NCI-H2081 (cell line): ENCODE measurements at places on chromosomes 6 and 20.

DNA sequence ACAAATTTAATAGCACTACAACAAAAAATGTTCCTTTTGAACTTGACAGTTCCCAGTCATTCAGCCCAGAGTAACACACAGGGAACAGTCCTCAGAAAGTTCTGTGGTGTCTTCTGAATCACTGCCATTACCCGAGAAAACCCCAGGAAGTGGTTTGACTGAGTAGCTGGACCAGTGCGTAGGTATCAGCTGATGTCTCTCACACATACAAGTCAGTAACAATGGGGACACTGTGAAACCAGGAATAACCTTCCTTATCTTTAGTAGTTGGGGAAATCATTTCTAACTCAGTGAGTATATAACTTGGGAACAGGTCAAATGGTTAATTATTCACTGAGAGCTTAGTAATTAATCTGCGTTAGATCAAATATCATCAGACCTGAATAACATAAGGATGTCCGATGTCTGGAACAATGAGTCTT lies 73.1 kb downstream of the HIVEP2 start:
- no peak for DNase-seq

- DNase-seq: no peak
These were observed 90.3 kb downstream of the FOXF2 start for GRCh38 chr6:1479601-1480221.

GRCh38 chr6:1029141-1029540 lies 282.8 kb upstream of the FOXQ1 start:
- DNase-seq: no peak

- no peak for DNase-seq
These were observed 85.4 kb upstream of the NXT1 start for GRCh38 chr20:23265226-23265625.

- DNase-seq: no peak
These were observed 53.6 kb upstream of the CST7 start for GRCh38 chr20:24895431-24895830.

DNA sequence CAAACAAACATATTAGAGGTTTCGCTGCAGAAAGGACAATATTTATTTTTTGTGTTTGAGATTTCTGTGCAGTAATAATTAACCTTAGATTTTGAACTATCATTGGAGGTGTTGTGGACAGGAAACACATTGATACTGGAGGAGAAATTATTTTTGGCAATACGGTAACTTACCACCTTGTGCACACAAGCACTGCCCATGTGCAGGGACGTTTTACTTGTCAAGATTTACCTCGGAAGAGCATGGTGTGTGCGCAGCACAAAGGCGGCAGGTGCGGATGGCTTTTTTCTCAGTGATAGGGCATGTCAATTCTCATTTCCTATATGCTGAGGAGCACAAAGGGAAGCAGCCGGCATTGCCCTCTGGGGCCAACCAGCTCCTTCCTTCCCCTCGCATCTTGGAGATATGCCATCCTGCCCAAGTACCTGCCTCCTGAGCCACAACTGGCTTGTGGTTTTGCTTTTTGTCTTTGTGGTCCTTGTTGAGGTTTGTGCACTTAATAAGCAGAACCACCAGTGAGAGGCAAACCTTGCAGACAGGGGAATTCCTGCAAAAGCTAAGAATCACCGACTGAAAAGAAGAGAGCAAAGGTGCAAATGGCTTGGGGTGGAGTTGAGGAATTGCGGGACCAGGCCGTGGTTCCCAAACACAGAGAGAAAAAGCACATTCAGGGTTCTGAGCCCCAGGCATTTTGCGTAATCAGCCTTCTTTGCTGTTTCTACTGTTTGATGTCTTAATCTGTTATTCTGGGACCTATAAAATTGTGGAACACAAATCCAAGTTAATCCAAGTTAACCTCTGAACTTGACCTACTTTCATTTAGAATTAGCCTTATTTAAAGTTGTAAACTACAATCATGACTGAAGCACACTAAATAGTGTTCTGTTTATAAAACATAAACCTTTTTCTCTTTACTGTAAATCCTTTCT lies 21.9 kb downstream of the SAMD5 start:
- peak; percentile 38 for DNase-seq

- DNase-seq: peak; percentile 77
These were observed 164.9 kb downstream of the SCML4 start for GRCh38 chr6:107658920-107659865.

DNA sequence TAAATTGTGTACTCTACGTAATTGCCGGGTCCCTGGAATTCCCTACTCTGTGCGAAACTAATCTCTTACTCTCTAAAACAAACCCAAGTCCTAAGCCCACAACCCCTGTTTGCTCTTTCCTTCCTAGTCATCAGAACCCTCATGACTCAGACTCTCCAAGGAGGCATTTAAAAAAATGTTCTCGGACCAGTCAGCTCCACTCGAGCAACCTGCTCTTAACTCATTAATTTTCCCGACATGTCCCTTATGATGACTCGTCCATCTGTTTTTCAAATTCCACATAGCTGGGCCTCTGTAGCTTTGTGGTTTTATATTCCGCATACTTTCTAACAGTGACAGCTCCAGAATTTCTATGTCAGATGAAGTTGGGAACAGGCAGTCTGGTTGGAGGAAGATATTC lies 2.6 kb upstream of the MUC22 start:
- no peak for DNase-seq

- no peak for DNase-seq
These were observed 780.1 kb downstream of the TFAP2A start for GRCh38 chr6:9634776-9635175.

DNA sequence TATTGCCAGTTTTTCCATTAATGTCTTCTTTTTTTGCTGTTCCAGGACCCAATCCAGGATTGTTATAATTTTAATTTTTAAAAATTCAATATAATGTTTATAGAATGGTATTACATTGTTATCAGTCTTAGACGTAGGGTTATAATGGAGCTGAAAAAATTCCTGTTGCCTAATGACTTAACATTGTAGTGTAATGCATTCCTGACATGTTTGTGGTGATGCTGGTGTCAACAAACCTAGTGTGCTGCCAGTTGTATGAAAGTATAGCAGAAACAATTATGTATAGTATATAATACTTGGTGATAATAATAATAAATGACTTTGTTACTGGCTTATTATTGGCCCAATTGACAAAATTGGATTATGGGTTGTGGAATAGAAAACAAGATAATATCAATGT lies 30.4 kb downstream of the KIZ start:
- DNase-seq: no peak

- no peak for DNase-seq
These were observed 154.7 kb downstream of the PHF3 start for GRCh38 chr6:63790334-63790733.

DNA sequence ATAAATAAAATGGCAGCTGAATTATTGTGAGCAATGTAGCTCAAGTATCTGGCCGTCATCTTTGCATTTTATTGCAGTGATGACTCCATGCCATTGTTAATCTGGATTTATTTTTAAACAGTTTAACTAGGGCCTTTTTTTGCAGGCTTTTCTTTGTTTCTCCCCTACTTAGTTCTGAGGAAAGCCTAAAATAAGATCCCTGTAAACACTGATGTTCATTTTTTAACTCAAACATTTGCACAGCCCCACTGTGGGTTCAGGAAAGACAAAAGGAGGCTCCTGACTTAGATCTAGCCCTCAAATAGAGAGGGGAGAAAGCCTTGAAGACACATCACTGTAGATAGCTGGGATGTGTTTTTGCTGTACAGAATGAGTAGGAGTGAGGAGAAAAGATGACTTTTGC lies 69.2 kb downstream of the PLEKHG1 start:
- DNase-seq: no peak

GRCh38 chr6:166618866-166619761 lies 7.9 kb downstream of the RPS6KA2 start:
- no peak for DNase-seq

GRCh38 chr6:18543051-18543450 lies 155.9 kb downstream of the RNF144B start:
- DNase-seq: no peak

DNA sequence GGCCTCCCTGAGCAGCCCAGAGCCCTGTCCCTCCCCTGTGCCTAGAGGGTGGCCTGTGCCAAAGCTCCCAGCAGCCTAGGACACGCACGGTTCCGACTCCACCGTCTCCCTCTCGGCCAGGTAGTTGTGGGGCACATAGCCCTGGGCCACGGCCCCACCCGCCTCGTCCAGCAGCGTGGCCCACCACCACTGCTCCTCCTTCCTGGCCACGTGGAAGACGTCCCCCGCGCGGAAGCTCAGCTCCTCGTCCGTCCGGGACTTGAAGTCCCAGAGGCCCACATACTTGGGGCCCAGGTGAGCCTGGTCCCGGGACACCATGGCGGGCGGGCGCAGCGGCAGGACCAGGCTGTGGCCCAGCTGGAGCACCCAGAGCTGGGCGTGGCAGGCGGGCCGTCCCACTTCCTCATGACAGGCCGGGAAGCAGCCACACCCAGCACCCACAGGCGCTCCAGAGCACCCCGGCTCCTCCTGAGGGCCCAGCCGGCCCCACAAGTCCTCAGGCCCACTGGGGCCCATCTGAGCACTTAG lies at the start of gene PTK6:
TSS of gene PTK6 (minus strand) at position 380 of the 528 bp plus-strand sequence. CDS start at position 318, 62 bp downstream.
- DNase-seq: no peak

DNA sequence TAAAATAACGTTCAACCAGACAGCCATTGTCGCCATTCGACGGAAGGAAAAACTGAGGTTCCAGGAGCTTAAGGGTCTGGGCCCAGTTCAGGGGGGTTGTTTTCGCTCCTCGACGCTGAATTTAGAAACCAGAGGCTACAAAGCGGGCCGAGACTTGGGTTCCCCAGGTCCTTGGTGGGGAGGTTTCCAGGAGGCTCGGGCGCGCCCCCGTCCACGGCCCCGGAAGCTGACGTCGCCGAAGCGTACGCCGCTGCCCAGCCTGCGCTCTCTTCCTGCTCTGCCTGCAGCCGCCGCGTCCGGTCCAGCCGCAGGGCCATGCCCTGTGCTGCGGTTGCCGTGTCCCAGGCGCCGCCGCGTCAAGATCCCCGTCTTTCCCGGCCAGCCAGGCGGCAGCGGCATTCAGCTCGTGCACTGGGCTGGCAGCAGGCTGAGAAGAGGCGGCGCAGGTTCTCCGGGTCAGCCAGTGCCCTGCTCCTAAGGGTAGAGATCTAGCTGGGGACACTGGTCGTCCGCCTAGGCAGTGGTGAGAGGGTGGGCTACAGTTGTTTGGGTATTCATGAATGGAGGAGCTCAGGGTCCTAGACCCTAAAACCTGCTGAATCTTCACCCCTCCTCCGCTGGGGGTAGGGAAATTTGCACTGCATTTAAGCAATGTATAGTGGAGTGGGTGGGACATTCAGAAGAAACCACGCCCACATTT lies 901 bp upstream of the TRIM26 start:
- peak; percentile 54 for DNase-seq

DNA sequence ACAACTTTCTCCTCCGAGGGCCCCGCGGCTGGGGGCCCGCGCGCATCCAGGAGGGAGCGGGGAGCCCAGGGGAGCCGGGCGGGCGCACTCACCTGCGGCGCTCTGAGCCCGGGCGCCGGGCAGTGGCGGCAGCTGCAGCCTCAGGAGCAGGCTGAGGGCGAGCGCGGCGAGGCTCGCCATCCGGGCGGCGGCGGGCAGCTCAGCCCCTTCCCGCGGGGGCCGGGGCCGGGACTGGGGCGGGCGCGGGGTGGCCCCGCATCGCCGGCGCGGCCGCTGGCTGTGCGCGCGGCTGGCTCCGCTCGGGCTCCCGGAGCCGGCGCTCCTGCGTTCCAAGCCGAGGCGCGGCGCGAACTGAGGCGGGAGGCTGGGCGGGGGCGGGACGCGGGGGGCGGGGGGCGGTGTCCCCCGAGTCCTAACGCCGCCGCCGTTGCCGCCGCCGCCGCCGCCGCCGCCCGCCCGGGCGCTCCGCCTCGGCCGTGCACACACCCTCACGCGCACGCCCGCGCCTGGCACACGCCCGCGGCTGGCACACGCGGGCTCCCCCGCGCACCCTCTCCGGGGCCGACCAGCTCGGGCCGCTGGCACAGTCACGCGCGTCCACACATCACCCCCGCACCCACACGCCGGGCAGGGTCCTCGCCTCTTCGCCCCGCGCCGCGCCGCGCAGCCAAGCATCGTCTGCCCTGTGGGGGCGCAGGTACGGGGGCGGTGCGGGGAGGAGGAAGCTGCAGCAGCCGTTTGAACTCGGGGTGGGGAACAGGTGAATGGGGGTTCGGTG lies at the start of gene PTPRT:
TSS of gene PTPRT (minus strand) at position 353 of the 778 bp plus-strand sequence. CDS start at position 180, 173 bp downstream.
- DNase-seq: no peak

DNA sequence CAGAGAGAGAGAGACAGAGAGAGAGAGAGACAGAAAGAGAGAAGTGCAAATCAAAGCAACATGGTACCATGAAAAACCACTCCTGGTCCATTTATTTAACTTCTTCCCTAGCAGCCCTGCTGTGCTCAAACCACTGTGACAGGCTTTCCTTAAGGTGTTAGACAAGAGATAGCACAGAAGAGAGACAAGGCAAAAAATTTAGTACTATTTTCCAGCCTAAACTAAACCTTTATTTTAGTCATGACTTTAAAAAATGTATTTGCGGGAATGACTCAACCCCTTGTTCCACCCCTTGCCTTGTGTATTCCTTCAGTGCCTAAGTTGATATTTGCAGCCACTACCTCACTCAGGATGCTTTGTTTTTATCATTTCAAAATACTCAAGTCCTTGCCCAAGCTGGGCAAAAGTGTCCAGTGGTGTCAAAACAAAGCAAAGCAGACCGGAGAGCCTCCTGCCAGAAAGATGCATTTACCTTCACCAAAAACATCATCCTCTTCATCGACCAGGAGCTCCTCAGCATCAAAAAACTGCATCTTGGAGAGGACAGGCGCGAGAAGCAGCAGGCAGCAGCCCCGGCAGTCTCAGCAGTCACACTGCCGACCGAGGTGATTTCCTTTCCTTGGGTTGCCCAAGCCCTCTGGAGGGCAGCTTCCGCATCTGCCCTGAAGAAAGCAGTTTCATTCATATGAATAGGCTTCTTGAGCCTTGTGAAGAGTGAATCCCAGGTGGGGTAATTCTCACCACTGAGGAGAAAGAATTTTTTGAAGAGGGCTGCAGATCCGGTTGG lies at the start of gene RIPOR2:
TSS of gene RIPOR2 (minus strand) at position 595 of the 787 bp plus-strand sequence. CDS start at position 533, 62 bp downstream.
- no peak for DNase-seq

- peak; percentile 57 for DNase-seq
These were observed 63.6 kb downstream of the HUS1B start for GRCh38 chr6:593139-593906.

- DNase-seq: no peak
These were observed 30.1 kb downstream of the CASP8AP2 start for GRCh38 chr6:89859744-89860143.
